ENCODE measurements at places on chromosomes 4 and X. TPM values are rescaled to one million over a fixed set of nuclear protein-coding genes. Genes with fewer than 3 reads are reported as not detected.

ADH1C gene
- not detected for total RNA-seq

DNA sequence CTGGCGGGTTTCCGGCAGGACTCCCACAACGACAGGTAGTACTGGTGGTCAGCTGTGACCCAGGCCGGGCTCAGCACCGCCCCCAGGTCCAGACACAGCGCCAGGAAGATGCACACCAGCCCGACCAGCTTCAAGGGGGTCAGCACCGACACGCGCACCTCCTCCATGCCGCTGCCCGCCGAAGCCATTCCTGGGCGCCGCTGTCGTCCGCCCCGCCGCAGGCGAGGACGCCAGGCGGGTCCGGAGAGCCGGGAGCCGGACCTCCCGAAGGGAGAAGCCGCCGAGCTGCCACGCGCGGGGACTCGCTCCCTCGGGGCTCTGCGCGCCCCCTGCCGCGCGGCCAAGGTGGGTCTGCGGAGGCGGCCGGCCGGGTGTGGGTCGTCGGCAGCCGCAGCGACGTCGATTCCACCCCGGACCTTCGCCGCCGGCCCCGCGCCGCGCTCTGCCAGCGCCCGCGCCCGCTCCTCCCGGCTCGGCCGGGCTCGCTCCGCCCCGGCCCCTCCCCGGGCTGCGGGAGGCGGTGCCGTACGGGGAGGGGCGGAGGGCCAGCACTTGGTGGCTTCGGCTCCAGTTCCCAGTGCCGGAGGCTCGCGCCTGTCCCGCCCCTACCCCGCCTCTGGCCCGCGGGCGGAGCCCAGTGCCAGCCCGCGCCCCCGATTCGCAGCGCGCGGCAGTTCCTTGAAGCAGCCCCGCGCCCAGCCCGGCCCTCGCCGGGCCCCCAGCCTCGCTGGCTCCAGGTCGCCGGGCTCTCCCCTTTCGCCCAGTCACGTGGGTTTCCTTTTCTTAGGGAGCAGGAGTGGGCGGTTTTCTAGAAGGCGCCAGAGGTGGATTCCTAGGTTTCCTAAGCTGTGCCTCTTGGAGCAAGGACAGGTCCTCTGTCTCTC lies at the start of gene TMEM47:
Gene TMEM47, minus strand, starts transcription at position 444 of the 884 bp plus-strand sequence. Its CDS starts 256 bp downstream, at position 188.
- H3K4me1 ChIP-seq, result no peaks in the 10 kb centered on the region
- peaks cover 5% of the 10 kb centered on the region for H3K36me3 ChIP-seq
- DNase-seq, result peak; percentile 97
- peak within 1 kb of the TSS; percentile 88 for H3K4me3 ChIP-seq
- no peak within 1 kb of the TSS for H3K27ac ChIP-seq

DNA sequence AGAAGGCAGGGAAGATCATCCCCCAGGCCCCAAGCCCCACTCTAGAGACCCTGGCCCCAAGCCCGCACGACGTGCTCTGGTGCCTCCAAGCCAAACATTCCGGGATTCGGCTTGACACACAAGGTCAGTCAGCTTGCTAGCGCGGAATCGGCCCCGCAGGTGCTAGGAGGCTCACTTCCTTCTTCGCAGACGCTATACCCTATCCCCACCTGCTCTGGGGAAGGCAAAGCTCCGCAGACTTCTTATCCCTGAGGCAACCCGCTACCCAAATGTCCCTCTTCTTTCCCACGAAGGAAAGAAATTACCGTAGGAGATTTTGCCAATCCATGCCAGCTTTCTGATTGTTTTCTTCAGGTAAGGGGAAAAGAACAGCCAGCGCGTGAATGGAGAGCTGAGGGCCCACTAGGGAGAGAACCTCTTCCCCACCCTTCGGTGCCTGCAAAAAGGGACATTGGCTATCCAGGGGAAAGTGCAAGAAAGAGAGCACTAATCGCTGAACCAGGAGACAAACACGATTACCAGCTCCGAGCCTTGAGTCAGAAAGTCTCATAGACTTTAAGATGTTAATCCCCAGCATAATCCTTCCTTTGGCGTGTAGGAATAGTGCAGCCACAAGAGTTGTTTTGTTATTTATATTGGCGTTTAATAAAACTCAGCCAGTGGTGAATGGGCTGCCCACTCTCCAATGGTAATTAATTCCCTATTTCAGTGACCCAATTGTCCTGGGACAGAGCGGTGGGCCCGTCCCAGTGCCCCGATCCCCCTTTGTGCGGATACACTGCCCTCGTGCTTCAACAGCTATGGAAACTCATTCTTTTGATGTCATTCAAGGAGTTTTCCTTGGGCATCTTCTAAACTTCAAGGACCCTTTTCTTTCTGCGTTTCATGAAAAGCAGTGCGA lies 5.4 kb upstream of the NEUROG2 start:
- H3K4me3 ChIP-seq, result peak overlapping the region; percentile 87
- H3K27me3 ChIP-seq, result peaks cover 66% of the 10 kb centered on the region
- DNase-seq, result peak; percentile 70

DNA sequence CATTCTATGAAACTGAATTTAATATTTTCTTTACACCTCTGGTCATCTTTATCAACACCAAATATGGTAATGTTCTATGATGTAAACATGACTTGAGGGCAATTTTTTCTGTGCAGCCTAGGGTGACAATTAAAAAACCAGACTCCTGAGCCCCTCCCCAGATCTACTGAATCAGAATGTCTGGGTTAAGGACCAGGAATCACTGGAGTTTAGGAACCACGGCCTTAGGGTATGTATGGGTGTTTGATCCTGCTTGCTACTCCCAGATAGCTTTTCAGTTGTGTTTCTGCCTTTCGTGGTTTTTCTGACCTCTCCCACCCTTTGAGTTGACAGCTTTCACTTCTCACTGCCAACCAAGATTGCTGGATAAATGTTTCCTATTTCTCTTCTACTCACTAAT lies 332.2 kb downstream of the DHX15 start:
- no peaks in the 10 kb centered on the region for H3K27me3 ChIP-seq
- peaks cover 9% of the 10 kb centered on the region for H3K4me1 ChIP-seq
- no peak overlapping the region for H3K4me3 ChIP-seq
- no peak for DNase-seq
- no peak overlapping the region for H3K27ac ChIP-seq
- no peaks in the 10 kb centered on the region for H3K36me3 ChIP-seq

ANXA10 gene
- total RNA-seq, result not detected

DNA sequence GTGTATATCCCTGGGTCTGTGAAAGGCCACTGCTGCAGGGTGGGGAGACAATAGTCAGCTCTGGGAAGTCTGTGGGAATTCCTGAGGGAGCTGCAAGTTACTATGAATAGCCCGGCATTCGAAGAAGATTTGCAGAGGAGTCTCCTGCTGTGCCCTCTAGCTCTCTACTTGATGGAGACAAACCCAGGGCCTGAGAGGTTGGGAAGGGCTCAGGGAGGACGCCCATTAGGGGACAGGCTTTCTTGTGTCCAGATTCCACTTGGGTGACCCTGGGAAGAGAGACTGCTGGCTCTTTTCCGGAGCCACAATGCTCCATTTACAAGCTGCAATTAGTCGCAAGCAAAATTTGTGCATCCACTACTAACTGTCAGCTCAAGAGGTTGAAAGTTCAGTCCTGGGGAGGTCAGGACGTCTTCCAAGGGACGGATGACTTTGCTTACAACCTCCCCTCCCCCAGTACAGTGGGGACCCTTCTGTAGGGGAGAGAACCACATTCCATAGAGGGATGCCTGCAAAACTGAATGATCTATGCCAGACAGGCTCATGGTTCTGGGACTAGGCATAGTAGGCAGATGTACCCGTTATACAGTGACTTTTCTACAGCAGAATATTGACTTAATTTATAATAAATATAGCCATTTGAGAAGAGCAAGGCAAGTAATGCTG lies 48.2 kb upstream of the PHOX2B start:
- peak; percentile 79 for DNase-seq
- no peak overlapping the region for H3K27ac ChIP-seq
- peak overlapping the region; percentile 52 for H3K4me3 ChIP-seq
- no peaks in the 10 kb centered on the region for H3K27me3 ChIP-seq
- H3K36me3 ChIP-seq, result no peaks in the 10 kb centered on the region

SYN1 gene
- total RNA-seq, result 11.7 TPM

GRCh38 chrX:21632027-21632426 lies 26.1 kb downstream of the KLHL34 start:
- no peaks in the 10 kb centered on the region for H3K4me1 ChIP-seq
- H3K27me3 ChIP-seq, result no peaks in the 10 kb centered on the region
- no peak overlapping the region for H3K27ac ChIP-seq
- no peak for DNase-seq
- H3K36me3 ChIP-seq, result peaks cover 24% of the 10 kb centered on the region

- no peak overlapping the region for H3K4me3 ChIP-seq
- no peaks in the 10 kb centered on the region for H3K27me3 ChIP-seq
- H3K27ac ChIP-seq, result no peak overlapping the region
- DNase-seq, result no peak
Observed at GRCh38 chr4:184282251-184282713, 64.6 kb upstream of the ENPP6 start.
